ENCODE measurements at places on chromosomes 3 and 15.

GRCh38 chr3:34140616-34141015 lies 342.2 kb downstream of the PDCD6IP start:
- no peak for DNase-seq

GRCh38 chr3:144760831-144761230 lies 789.2 kb downstream of the DIPK2A start:
- DNase-seq, result no peak

GRCh38 chr3:196486263-196486662 lies 17.3 kb downstream of the RNF168 start:
- no peak for DNase-seq

DNA sequence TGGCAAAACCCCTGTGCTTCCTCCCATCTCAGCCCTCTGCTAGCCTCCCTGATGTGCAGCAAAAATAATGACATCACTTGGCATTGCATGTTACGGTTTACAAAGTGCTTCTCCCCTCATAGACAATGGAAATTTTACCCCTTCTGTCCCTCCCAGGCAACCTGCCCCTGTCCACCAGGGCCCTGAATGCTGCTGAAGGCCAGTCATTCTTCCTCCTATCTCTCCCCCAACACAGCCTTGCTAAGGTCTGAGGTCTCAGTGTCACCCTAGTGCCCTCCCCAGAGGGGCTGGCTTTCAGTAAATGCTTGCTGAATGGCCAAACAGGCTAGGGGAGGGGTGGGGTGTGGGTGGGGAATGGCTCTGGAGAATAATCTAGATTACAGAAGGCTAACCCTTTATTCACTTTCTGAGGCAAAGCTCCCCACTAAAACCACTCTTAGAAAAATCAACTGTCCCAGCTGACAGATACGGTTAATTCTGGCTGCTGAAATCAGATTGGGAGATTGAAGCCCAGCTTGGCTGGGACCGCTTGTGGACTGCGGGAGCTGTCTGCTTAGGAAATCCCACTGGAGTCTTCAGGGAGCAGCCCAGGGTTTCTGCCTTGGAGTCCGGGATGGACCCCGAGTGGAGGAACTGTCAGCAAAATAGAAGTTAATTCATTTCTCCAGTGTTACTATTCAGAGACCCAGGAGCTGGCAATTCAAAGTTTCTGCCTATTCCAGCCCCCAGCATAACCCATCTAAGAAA lies 22.9 kb downstream of the ANP32A start:
- DNase-seq, result no peak

- DNase-seq, result no peak
These were observed 8.7 kb downstream of the ISG20 start for GRCh38 chr15:88647351-88648105.

DNA sequence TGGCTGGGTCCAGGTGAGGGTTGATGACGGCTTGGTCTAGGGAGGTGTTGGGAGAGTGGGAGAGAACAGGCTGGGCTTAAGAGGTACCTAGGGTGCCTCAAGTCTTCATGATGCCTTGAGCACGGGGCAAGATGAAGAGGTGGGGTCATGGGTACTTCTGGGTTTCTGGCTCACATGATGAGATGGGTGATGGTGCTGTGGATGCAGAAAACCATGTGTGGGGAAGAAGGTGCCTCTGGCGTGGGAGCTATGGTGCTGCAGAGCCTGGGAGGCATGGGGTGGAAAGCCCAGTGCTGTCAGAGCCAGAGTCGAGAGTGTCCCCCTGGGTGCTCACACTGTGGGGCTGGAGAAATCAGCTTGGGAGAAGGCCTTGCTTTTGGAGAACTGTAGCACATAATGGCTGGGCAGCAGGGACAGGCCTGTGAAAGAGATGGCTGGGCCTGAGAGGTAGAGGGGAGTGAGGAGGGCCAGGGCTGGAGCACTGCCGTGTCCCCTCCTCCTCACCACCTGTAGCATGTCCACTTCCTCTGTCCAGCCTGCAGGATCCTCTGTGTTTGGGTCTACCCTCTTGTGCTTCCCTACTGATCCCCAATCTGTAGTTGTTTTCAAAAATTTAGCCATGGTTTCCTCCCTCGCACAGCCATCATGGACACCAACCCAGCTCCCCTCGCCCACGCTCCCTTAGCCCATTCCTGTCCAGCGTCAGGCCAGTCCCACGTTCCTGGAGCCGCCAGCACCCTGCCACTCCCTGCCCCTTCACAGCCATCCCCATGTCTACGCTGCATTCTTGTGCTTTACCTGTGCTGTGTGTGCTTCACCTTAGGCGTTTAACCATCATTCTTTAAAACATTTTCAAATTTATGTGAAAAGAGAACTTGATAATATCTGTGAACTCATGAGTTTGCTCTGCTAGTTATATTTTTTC lies 132.0 kb downstream of the EEFSEC start:
- DNase-seq, result no peak

DNA sequence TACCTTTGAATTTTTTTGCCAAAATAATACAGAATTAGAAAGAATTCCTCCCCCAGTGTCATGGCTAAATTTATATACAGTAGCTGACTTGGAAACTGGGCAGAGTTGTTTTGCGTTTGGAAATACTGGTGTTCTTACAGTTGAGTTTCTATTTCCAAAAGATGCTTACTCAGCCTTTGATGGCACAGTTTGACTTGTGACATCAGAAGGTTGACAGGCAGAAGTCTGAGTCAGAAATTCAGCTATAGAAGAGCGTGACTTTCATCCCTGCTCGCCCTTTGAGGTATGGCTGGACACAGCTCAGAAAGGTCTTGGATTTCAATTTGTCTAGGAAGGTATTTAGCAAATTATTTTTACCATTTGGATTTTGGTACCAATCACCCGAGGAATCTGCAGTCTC lies 175.8 kb downstream of the VGLL4 start:
- DNase-seq, result no peak

DNA sequence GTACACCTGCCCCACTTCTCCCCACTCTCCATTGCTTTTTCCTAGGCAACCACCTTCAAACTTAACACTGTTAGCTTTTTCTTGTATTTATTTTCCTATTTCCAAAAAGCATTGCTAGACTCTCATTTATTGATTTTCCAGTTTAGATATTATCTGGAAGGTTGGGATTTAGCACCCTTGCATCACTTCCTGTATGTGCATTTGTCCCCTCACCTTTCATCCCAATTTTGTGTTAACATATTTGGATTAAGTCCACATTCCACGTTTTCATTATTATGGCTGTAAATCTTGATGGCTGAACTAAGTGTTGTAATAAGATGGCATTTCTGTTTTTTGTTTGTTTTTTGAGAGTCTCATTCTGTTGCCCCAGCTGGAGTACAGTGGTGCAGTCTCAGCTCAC lies 109.7 kb downstream of the TBC1D2B start:
- DNase-seq, result no peak

GRCh38 chr3:31968927-31969418 lies 12.1 kb downstream of the OSBPL10 start:
- DNase-seq, result no peak

GRCh38 chr3:63992516-63993209 lies 30.6 kb downstream of the PSMD6 start:
- DNase-seq, result no peak

DNA sequence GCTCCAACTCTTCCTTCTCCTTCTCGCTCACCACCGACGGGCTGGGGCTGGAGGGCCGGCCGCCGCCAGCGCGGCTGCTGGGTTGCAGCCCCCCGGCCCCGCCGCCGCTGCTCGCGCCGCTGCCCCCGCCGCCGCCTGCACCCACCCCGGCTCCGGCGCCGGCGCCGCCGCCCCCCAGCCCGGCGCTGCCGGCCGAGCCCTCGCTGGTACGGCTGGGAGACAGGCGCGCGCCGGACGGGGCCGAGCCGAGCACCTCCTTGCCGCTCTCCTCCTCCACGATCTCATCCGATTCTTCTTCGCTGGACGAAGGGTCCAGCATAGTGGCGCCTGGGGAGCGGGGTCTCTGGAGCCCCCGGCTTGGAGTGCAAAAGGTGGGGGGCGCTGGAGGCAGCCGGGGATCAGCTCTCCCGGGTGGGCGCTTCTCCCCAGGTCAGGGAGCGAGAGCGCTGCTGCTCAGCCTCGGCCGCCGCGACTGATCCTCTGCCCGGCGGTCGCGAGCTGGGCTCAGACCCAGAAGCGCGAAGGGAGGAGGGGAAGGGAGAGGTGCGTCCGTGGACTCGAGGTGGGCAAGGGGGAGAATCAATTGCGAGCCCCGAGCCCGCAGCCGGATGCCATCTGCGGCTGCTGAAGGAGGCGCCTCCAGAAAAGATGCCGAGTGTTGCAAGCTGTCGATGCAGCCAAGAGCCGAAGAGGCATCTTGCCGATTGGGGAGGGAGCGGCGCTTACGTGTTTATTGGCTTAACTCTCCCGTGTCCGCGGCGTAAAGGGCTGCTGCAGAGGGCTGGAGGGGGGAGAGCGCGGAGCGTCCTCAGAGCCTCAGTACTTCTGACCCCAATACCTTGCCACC lies at the start of gene CADPS:
TSS of gene CADPS (minus strand) at position 706 of the 847 bp plus-strand sequence. CDS start at position 319, 387 bp downstream.
- DNase-seq, result no peak

DNA sequence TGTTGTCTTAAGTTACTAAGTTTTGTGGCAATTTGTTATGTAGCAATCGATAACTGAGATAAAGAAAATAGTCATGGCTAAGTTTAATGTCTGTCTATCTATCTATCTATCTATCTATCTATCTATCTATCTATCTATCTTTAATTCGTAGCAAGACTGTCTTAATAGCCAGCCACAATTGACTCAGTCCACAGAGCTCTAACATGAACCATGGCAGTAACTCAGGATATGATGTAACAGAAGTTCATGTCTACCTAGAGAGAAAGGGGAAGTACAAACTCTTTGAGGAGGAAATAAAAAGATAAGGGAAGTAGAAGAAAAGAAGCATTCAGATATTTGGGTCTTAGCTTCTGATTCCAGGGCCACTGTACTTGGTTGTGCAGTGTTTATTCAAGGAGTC lies 61.5 kb upstream of the FNDC3B start:
- no peak for DNase-seq

- no peak for DNase-seq
These were observed 94.5 kb downstream of the ARNT2 start for GRCh38 chr15:80498652-80499051.

DNA sequence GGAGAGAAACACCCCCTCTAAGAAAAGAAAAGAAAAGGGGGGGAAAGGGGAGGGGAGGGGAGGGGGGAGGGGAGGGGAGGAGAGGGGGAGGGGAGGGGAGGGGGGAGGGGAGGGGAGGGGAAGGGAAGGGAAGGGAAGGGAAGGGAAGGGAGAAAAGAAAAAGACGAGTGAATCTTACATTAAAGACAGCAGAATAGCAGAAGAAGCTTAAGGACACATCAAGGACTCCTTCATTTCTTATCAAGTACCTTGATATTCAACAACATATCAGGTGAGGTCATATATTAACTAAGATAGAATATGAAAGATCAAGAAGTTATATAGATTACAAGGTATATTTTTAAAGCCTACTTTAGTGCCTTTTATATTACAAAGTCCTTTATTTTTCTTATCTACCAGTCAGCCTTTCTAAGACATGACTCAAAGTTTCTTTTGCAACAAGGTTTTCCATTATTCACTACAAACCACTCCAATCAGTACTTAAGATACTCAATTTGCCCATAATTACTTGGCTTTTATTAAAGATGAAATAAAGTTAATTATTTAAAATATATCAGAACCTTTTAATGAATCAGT lies 17.7 kb upstream of the AADAC start:
- DNase-seq, result no peak

- DNase-seq, result no peak
These were observed 24.4 kb downstream of the MTMR14 start for GRCh38 chr3:9673752-9674151.

DNA sequence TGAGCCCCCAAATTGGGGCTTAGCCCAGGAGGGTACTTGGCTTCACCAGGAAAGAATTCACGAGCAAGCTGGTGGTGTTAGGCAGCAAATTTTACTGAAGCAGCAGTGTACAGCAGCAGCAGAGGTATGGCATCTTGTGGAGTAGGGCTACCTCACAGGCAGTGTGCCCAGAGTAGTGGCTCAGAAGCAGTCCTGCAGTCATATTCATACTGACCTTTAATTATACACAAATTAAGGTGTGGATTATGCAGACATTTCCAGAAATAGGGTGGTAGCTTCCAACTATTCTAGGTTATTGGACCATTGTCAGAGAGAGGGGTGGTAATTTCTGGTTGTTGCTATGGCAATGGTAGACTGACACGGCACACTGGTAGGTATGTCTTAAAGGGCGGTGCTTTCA lies 20.7 kb upstream of the CADPS start:
- DNase-seq, result no peak

DNA sequence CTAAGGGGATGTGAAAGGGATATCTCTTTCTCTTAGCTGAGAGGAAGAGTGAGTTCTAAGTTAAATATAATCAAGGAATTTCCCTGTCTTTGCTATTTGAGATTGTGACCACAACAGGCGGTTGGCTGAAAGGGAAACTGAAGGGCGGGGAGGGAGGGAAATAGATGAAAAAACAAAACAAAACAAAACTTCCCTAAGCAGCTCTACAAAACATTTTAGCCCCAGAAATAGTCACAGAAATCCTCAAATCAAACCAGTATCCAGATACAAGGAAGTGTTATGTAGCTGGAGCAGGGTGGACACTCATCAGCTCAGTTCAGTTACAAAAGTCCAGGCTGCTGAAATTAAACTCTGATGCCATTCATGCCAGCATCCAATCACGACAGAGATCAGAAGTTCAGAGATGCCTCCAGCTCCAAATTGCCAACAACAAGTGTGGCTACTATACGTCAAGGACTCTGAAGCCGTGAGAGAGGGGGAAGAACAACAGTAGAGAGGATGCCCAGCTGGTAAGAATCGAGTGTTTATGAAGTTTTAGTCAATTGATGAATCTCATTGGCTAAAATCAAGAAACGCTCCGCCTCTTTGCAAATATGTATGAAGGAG lies 319 bp upstream of the TP63 start:
- no peak for DNase-seq

GRCh38 chr3:64173563-64173962 lies 51.7 kb downstream of the PRICKLE2 start:
- no peak for DNase-seq

DNA sequence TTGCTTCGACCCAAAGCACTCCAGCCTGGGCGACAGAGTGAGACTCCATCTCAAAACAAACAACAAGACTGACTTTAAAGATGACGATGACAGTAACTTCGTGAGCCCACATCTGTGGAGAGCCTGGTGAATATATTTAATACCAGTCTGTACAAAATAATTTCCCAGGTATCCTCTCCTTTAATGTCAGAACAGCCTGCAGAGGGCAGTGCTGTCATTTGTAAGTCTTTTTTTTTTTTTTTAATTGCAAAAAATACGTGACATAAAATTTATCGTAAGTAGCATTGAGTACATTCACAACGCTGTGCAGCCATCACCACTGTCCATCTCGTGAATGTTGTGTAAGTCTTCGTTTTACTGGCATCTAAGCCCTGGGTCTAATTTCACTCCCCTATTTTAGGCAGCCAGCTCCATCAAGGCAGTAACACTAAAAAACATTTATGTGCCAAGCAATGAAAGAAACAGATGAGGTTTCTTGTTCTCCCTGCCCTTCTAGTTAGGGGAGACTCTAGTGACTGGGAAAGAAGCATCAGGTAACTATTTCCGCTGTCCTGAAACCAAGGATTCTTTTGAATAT lies 1.4 kb downstream of the HTD2 start:
- DNase-seq, result no peak

- DNase-seq, result no peak
These were observed 10.8 kb downstream of the SELENOT start for GRCh38 chr3:150613709-150614480.

GRCh38 chr3:20054549-20054987 lies 14.3 kb downstream of the KAT2B start:
- peak; percentile 46 for DNase-seq

Data from stimulated activated CD8-positive, alpha-beta memory T cell treated with anti-CD3 and anti-CD28 coated beads, Interleukin-4, amount 100 ng/mL, for 4 hours (primary cell).